ENCODE measurements at places on chromosomes 3 and 15.

GRCh38 chr15:60819860-60820259 is 340.9 kb upstream of the ICE2 start:
- no peak for DNase-seq

GRCh38 chr15:51907136-51907862 is 64.3 kb downstream of the LEO1 start:
- DNase-seq = no peak

DNA sequence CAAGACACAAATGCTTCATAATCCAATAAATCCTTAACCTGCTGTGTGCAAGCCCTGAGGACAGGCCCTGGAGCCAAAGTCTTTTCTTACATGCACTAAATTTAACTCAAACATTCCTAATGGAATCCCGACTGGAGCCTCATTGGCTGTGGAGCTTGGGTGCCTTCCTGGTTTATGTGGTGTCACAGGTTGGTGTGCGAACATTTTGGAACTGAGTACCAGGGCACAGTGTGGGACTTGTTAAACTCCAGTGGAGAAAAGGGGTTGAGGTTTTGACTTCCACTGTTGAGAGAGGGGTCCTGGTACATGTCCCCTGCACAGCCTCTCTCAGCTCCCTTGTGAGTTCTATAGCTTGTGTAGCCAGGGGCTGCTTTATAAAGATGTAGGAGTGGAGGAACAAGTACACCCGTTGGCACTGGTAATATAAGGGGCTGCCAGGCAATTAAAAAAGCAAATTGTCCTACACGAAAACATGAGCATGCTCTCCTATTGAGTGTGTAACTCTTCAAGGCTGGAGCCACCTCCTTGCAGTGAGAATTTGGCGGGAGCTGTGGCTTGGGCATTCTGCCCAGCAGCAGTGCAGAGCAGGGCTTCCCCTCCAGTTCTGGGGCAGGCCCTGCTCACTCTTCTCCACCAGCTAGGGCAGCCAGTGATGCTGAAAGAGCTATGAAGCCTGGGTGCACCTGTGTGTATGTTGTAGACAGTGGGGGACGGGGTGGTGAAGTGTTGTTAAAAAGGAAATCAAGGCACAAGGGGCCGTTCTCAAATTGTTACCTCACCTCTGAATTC is 218.1 kb downstream of the CLSTN2 start:
- DNase-seq = no peak

DNA sequence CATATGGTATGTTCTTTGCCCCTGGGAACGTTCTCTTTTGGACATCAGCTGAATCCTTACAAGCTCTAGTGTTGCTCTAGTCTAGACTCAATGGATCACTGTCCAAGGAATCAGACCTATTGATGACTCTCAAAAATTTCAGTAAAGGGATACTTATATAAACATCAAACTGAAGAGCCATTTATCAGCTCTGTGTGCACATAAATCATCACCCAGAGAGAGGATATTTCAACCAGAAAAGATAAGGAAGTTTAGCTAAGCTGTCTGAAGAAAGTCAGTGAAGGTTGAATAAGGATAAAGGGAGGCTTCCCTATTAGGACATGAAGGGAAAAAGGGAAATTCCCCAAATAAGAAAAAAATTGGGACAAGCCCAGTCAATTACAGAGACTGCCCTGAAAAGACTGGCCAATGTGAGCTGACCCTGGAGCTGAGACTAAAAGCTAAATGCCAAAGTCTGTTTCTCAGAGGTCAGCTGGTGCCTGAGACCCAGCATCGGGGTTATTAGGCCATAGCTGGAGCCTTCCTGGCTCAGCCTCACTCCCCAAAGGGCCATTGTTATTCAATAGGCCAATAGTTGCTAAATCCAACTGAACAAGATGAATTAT is 424.1 kb upstream of the THBS1 start:
- no peak for DNase-seq

DNA sequence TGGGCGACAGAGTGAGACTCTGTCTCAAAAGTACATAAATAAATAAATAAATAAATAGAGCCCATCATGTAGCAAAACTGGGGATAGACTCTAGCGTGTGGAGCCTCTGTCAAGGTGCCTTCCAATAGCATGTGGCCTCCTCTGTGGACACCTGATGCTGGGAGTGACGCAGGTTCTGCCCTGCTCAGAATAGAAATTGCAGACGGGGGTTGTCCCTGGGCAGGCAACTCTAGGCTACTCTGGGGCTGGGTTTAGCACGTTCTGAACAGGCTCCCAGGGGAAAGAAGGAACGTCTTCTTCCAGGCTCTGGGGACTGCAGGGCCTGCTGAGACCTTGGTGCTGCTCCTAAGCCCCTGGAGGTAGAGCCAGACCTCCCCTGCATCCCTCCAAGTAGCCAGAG is 65.3 kb downstream of the EPHB3 start:
- no peak for DNase-seq

DNA sequence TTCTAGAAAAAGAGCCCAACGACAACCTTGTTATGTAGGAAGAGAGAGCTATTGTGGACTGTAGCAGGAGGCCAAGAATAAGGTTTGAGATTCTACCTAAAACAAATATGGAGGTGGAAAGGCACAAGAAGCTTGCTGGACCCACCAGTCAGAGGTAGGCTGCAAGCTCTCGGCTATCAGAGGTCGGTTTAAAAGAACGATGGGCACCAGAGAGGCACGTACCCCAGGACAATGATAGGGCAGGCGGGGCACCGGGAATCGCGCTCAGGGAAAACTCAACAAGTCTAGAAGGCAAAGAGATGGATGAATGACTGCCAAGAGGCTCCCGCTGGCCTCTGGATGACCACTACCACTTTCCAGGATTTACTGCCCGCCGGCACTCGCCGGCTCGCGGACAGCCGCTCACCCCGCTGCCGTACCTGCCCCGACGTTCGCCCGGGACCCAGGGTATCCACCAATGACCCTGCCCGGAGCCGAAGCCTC is 1.1 kb downstream of the HDGFL3 start:
- DNase-seq = no peak

DNA sequence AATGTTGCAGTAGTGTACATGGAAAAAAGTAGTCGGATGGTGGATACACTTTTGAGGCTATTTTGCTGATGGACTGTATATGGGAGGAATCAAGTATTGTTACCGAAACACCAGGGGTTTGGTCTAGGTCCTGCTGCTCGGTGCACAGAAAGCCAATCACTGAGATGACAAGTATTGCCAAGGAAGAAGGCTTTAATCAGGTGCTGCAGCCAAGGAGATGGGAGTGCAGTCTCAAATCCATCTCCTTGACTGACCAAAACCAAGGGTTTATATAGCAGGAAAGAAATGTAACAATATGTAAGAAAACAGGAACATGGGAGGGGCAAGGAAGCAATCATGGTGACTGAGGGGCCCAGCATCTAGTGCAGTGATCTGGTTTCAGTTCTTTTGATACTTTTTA is 2.8 kb upstream of the ACVR2B start:
- DNase-seq = no peak

- DNase-seq = no peak
Observed at GRCh38 chr15:69074843-69075224, 60.3 kb downstream of the NOX5 start.

GRCh38 chr3:185851046-185851445 is 26.2 kb upstream of the IGF2BP2 start:
- DNase-seq = no peak

- DNase-seq = no peak
Observed at GRCh38 chr3:106176734-106177133, 307.9 kb upstream of the CBLB start.

GRCh38 chr3:139572847-139573672 is 33.5 kb upstream of the RBP1 start:
- DNase-seq = no peak

DNA sequence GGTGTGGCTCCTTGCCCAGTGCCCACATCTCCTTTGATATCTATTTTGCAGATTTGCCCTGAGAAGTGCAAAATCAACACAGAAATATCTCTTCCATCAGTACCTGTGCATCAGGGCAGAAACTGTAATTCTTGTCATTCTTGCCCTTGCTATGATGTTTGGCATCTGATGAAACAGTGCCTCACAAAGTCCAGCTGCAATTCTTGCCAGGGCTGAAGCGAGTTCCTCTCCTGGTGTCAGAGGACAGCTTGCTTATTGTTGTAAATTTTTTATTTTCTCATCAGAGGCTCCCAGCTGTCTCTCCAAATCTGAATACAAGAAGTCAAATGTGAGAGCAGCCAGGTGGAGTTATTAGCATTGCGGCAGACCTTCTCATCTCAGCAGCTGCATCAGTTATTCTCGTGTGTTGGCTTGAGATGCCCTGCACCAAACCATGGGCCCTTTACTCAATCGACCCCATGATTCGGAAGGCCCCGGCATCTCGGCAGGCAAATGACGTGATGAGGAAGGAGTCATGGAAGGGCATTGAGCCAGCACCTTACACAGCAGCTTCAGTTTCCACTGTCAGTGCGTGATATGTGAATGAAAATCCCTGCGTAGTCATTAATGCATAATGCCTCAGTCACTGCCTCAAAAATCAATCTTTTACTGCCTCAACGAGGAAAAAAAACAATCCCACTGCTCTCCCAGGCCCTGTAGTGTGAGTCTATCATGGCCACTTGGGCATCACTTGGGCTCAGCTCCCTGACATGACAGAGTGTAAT is 93.4 kb downstream of the CCNL1 start:
- DNase-seq = no peak

DNA sequence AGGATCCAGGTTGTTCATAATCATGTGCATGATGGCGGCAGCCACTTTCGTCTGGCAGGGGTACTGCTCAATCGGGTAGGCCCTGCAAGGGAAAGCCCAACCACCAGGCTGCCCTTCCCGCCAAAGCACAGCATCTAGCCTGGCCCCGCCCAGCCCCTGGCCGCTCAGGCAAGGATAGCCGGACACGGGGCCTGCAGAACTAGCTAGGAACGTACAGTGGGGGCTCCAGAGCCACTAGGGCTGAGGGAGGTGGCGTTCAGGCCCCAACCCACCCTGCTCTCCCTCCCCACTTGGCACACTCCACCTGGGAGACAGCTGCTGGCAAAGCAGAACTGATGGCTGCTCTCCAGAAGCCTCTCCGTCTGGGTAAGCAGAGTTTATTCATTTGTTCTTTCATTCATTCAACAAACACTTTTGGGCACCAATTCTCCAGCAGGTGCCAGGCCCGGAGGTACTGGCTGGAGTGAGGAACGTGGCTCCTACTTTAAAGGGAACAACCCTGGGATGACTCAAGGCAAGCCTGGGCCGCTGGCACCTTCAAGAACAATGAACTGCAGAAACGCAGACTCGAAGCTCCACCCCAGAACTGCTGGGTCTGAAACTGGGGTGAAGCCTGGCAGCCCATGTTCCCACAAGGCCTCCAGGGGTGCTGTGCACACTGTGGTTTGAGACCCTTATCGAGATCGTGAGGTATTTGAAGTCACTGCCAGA is 7.8 kb downstream of the UROC1 start:
- no peak for DNase-seq

DNA sequence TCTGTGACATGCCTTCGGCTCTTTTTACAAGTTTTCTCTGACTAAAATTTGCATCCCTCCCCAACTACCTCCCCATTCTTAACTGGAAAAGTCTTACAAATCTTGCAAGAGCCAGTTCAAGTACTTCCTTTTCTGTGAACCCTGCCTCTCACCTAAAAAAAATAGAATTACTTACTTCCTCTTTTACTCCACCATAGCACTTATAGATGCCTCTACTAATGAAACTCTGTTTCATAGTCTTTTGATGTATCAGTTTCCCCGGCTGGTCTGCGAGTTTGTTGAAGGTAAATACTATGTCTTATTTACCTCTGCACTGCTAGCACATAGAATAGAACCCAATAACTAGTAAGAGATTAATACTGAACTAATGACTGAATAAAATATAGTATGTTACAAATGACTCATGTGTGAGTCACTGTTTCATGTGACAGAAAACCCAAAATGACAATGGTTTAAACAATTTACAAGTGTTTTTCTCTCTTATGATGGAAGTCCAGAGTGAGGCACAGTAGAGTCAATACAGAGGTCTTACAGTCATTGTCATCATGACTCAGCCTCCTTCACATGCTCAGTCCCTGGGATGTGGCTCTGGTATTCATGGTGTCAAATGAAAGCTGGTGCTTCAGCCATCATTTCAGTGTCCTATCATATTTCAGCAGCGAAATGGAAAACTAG is 393.5 kb downstream of the RSL24D1 start:
- no peak for DNase-seq

DNA sequence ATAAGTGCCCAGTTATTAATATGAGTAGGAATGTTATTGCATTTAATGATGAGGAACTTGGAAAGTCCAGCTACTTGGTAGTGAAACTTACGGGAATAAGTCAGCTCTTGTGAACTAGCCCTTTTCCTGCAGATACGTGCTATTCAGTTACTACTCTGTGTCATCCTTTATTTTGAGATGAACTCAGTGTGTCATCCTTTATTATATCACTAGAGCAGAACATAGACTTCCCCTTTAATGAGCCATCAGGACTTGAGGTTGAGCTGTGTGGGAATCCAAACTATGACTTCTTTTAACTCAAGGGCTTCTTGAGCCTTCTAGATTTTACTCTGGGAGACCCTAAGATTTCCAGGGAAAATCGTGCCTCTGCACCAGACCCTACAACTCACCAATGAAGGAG is 3.6 kb downstream of the ACTC1 start:
- no peak for DNase-seq

GRCh38 chr3:11755276-11755675 is 91.4 kb downstream of the TAMM41 start:
- DNase-seq = no peak

GRCh38 chr3:141049681-141050080 is 1.5 kb upstream of the SPSB4 start:
- DNase-seq = no peak

- no peak for DNase-seq
Observed at GRCh38 chr15:76829939-76830338, 75.2 kb downstream of the SCAPER start.

- no peak for DNase-seq
Observed at GRCh38 chr15:77032647-77033416, 37.9 kb downstream of the PSTPIP1 start.

DNA sequence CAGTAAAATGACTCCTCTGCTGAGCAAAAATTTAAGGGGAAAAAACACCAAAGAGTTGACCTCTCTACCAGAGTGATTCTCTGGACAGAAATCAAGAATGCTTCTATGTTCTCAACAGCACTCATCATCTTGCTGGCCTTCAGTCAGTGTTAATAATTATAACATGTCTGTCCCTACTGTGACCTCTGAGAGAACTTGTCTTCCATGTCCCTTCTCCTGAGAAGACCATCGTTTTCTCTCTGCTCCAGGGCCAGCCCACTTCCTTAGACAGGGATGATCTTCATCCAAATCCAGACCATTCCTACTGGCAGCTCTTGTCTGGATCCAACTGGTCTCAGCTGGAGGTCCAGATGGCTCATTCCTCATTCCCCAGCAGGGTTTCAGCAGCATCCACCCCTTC is 139.0 kb upstream of the NECTIN3 start:
- DNase-seq = no peak

DNA sequence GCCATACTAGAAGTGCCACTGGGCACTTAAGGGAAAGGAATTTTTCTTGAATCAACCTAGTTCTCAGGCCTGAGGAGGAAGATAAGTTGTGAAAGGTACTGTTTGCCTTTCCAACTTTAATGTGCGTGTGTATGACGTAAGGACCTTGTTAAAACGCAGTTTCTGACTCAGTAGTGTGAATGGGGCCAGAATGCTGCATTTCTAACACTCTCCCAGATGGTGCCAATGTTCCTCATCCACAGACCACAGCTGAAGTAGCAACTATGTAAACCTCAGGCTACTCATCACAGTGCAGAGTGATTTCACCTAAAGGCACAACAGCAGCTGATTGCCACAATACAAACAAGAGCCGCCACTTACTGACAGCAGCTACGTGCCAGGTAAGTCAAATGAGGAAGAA is 103.6 kb downstream of the OTOL1 start:
- no peak for DNase-seq
